Stimulated activated effector memory CD8-positive, alpha-beta T cell treated with anti-CD3 and anti-CD28 coated beads, Interleukin-12 subunit alpha, Interleukin-12 subunit beta, amount 100 ng/mL, for 72 hours (primary cell): ENCODE measurements at places on chromosomes 13 and 19.
A peak's percentile ranks its signal among the peaks of the same experiment; 100 is the strongest.

GRCh38 chr19:46492841-46493235, 2.8 kb downstream of the PNMA8B start:
- DNase-seq: no peak

DNA sequence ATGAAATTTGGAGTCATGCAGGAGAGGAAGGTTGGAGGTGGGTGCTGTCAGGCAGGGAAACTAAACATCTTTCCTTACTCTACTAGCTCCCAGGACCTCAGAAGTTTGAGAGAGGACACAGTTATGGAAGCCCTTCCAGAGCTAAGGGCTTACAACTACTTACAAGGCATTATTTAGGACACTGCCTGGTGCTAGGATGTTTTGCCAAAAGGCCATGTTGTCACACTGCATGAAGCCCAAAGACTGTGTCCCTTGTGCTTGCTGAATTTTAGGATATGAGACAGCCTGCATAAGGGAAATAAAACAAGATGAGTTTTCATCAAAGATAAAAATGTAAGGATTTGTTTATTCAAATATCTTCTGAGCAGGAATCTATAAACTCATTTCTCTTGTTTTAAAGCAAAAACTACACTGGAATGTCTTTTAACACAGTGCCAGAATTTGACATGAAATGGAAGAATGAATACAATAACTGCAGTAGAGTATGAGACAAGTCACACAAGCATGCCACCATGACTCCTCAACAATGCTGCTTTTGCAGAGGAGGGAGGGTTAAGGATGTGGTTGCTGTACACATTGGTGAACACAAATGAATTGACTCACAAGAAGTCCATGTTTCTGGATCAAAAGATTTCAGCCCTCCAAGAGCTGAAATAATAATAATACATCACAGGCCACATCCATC, 258.4 kb downstream of the SPRY2 start:
- no peak for DNase-seq

- DNase-seq: no peak
Measured at GRCh38 chr19:6271721-6272410, 7.9 kb downstream of the MLLT1 start.

DNA sequence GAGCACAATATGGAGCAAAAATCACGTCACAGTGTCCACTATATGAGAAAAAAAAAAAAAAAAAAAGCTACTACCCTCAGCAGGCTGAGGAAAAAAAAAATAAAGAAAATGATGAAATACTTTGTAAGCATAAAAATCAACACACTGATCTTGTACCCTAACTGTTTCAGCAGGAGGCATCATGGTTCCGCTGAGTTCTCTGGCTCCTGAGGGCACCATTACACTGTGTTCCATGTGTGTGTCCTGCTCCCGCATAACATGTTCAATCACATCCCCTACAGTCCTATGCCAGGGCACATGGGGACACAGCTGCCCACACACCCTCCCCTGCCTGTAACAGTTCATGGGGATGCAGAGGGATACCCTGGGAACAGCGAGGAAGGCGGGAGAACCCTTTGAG, 33.5 kb downstream of the DOCK9 start:
- no peak for DNase-seq

DNA sequence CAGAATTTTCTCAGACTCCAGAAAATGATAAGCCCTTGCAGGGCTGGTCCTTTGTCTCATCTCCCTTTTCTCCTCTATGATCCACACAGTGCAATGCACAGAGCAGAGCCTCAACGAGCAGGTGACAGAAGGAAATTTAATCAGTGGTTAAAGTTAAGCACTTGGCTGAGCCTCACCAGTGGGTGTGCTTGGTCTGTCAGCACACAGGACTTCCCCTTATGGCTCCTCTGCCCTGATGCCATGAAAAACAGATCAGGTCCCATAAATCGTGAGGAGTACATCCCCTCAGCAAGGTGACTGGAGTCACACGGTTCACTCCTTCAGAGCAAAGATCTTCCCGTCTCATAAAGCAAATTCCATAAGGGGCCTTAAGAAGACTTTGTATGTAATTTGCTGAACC, 818.2 kb downstream of the UQCRFS1 start:
- no peak for DNase-seq

DNA sequence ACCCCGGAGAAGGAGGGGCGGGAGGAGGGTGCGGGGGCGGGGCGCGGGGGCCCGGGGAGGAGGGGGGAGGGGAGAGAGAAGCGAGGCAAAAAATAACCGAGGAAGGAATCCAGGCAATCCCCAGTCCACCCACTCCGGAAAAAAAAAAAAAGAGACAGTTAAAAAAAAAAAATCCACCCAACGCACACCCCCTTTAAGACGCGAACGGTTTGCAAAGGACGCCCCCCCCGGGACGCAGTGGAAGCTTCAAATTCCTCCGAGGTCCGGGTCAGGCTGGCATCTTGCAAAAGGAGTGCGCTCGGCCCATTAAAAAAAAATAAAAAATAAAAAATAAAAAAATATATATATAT, at the start of gene CACNA1A:
TSS of gene CACNA1A (minus strand) at position 9 of the 350 bp plus-strand sequence. CDS start 255 bp downstream, outside the sequence.
- no peak for DNase-seq

GRCh38 chr19:2578901-2579677, 103.2 kb downstream of the GADD45B start:
- DNase-seq: peak; percentile 52

- no peak for DNase-seq
Measured at GRCh38 chr13:90910018-90910639, 437.4 kb upstream of the MIR17HG start.

GRCh38 chr13:38637576-38637975, 49.3 kb upstream of the FREM2 start:
- DNase-seq: no peak

DNA sequence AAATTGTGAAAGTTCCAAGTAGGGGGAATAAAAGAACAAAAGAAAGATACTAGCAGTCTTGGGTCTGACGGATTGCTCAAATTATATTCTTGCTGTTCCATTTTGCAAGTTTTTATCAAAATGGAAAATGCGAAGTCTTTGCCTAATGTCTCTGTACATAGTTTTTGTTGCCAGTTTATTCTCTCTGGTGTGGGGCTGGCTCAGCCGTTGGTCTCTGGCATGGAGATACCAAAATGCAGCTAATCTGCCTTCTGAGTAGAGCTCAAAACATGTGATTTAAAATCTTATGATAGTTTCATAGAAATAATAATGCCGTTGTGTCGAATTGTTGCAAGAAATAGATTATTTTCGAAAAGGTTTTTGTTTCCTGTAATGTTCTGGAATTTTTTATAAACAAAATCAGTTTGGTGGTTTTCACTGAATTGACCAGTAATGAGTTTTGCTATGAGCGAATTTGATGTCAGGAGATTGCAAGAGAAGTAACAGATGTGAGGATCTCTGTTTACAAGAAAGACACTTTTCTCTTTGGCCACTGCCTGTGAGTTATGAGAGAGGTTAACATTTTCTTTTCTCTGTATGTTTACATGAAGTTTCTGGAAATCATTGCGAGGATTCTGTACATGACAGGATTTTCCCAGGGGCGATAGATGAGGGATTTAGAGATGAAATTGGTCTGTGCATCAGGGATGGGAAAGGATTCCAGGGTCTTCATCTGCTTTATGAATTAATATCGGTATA, 147.0 kb downstream of the DCT start:
- no peak for DNase-seq

DNA sequence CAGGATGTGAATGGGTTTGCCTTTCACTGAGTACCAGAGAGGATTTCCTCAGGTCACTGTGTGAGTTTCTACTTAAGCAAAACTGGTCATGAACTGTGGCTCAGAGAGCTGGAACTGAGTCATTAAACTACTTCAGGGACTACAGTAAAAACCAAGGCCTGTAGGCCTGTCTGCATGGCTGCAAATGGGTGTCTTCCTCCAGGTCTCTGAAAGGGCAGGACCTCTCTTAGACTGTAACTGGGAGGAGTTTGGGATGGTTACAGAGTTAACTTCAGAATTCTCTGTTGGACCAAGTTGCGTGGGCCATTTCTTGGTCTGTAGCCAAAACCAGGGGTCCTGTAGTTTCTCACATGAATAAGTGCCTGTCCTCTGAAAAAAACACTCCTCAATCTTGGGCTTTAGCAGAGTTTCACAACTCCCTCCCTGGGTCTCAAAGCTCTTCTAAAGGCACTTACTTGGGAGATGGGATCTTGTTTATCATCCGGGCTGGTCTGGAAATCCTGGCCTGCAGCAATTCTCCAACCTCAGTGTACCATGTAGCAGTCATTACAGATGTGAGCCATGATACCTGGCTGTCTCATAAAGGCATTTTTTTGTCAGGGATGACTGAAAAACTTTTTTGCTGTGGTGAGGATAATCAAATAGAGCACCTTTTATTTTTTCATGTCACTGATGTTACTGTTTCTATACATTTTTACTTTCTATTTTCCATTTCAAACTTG, 19.7 kb downstream of the ZNF714 start:
- DNase-seq: no peak

GRCh38 chr19:10548746-10549276, 5.1 kb downstream of the ATG4D start:
- DNase-seq: no peak

DNA sequence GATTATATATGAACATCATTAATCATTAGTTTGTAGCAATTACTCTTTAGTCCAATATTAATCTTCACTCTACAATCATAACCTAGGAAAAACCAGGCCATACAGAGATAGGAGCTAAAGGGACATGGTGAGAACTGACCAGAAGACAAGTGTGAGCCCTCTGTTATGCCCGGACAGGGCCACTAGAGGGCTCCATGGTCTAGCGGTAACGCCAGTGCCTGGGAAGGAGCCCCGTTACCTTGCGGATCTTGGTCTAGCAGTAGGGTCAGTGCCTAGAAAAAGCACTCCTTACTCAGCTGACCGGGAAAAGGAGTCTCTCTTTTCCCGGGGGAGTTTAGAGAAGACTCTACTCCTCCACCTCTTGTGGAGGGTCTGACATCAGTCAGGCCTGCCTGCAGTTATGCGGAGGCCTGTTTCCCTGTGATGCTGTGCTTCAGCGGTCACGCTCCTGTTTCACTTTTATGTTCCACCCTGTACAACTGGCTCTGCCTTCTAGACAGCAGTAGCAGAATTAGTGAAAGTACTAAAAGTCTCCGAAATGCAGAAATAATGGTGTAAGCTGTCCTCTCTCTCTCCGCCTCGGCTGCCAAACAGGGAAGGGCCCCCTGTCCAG, 13.8 kb downstream of the OR7D4 start:
- peak; percentile 61 for DNase-seq

DNA sequence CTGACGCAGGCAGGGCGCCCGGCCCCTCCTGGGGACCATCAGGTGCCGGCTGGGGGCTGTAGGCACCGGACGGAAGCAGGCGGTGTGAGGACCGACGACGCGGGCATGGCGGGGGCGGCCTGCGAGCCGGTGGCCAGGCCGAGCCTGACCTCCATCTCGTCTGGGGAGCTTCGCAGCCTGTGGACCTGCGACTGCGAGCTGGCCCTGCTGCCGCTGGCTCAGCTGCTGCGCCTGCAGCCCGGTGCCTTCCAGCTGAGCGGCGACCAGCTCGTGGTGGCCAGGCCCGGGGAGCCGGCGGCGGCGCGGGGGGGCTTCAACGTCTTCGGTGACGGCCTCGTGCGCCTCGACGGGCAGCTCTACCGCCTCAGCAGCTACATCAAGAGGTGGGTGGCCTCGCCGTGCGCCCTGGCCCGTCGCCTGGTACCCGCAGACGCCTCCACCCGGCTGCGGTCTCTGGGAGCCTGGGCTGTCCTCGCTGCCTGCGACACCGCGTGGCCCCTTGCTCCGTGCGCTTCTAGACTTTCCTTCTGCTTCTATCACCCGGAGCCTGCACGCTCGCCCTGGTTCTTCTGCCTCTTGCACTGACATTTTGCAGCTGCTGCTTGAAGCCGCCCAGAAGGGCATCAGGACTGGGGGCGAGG, 460 bp downstream of the MEDAG start:
- DNase-seq: no peak

GRCh38 chr19:10620786-10621185, 4.6 kb upstream of the SLC44A2 start:
- DNase-seq: no peak
